ENCODE measurements at places on chromosomes 16 and 17.

DNA sequence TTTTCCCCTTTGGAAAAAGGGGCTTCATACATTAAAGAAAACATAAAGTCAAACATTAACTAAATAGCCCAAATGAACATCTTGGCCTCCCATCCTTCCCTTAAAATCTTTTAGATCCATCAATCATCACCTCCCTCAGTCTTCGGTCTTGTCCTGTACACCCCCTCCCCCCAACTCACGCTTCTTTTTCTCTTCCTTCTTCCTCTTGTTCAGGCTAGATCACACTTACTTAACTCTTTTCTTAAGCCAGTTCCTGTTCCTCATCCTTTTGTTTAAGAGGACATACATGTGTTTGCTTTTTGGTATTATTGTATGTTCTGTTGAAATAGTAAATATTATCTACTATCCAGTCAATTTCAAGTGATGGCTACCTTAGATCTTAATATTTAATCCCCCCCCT lies 5.5 kb downstream of the MFSD6L start:
- DNase-seq: no peak

- DNase-seq: no peak
Measured at GRCh38 chr16:57406881-57407280, 2.3 kb downstream of the CCL17 start.

- no peak for DNase-seq
Measured at GRCh38 chr17:16477255-16477654, 14.7 kb downstream of the LRRC75A start.

DNA sequence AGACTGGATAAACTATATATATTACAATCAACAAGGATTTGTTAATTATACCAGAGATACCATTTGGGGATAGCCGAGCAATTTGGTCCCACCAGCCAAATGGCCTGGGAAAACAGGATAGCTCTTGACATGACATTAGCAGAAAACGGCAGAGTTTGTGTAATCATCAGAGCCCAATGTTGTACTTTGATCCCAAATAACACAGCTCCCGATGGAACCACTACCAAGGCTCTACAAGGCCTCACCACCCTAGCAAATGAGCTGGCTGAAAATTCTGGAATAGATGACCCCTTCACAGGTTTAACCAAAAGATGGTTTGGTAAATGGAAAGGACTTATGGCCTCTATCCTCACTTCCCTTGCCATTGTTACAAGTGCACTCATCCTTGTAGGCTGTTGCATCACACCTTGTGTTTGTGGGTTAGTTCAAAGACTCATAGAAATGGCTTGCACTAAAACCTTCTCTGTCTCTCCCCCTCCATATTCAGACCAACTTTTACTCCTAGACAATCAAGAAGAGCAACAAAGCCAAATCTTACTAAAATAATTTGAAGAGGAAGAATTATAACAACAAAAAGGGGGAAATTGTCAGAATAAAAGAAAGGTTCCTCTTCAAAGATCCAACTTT lies 9.5 kb downstream of the TXNL4B start:
- DNase-seq: no peak

- DNase-seq: no peak
Measured at GRCh38 chr16:55773859-55774549, 58.9 kb downstream of the CES1 start.

DNA sequence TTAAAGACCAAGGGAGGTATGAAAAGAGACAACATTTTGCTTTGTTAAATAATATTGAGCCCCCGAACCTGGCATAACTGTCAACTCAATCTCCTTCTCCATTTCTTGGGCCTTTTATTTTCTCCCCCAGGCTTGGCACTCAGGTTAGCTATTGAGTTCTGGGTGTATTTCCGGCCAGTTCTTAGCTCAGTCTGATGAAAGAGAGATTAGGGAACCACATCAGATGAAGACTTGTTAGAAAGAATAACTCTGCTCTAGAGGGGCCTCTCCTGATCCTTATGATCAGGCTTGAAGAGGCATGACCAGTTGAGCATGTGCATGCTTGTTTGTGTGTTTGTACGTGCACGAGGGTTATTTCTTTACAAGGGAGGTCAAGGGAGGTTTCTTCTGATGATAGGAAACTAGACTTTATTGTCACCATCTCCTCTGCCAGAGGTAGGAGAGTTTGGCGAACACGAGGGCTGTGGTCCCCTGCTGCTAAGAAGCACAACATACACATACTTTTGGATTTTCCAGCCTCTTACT lies 29.2 kb upstream of the HS3ST2 start:
- DNase-seq: no peak

- no peak for DNase-seq
Measured at GRCh38 chr16:79537584-79537983, 63.0 kb downstream of the MAF start.

GRCh38 chr16:8183176-8184099 lies 406.9 kb downstream of the TMEM114 start:
- no peak for DNase-seq

DNA sequence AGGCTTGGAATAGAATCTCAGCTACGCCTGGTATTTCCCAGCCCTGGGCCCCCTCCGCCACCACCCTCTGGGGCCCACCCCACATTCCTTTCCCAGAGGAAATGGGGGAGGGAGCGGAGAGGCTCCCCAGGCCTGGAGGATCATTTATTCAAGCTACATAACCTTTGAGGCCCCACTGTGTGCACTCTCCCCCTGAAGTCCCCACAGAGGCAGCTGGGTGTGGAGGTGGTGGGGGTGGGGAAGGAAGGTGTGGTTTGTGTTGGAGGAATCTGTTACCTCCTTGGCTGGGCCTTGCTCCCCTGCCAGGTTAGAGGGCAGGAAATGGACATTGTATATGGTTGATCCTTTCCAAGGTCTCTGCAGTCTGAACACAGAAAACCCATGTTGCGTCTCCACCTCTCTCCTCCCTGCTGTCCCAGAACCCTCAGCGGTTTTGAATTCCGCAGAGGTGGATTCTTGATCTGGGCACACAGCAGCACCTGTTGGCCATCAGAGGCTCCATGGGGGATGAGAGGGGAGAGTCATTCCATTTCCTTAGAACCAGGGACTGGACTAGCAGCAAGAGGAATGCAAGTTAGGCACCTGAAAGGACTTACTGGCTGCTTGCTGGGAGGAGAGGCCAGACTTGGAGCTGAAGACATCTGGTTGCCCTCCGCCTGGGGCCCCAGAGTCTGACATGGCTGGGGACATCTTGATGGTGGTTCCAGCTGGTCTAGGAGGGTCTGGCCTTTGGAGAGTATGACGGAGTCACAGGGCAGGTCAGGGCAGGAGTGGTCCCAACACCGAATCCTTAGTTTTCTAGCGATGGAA lies 23.0 kb downstream of the ARHGAP23 start:
- no peak for DNase-seq

GRCh38 chr17:45073414-45074070 lies 12.4 kb downstream of the NMT1 start:
- no peak for DNase-seq

- DNase-seq: no peak
Measured at GRCh38 chr17:4566785-4567184, 6.4 kb upstream of the GGT6 start.

DNA sequence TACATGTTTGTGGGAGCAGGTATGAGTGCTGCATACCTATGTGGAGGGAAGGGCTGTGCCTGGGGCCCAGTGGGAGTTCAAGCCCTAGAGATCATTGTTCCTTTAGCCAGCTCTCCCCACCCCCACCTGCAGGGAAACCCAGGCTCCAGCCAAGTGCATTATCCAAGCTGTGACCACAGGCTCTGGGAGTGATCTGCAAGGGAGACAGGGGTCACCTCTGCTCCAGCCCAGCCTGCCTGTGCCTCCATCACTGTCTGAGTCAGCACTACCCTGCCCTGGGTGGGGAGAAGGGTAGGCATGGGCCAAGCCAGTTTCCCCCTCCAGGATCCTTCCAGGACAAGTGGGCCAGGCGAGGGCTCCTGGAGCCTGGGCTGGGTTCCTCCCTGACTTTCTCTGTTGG lies 32.1 kb upstream of the SBK1 start:
- DNase-seq: no peak

GRCh38 chr17:55289106-55289446 lies 24.3 kb downstream of the HLF start:
- DNase-seq: no peak

GRCh38 chr17:75159196-75160031 lies 5.1 kb upstream of the JPT1 start:
- DNase-seq: no peak

- DNase-seq: no peak
Measured at GRCh38 chr16:87848676-87849345, 20.5 kb downstream of the SLC7A5 start.

DNA sequence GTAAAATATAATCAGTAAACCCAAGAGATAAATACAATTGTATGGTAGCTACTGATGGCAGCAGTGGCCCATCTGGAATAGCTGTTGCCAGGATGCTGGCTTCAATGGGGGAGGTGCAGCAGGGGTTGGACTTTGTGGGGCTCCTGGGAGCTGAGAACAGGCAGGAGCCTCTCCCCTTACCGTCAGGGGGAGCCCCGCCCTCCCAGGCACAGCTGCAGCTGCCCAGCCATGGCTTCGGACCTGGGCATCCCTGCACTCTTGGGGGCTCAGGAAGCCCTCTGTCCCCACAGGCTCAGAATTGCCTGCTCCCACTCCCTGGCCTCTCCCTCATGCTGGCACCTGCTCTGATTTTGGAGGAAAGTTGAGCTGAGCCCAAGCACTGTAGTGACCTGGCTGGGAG lies 741.1 kb downstream of the CDH11 start:
- no peak for DNase-seq

GRCh38 chr17:80859002-80859941 lies 132.4 kb upstream of the CHMP6 start:
- no peak for DNase-seq

DNA sequence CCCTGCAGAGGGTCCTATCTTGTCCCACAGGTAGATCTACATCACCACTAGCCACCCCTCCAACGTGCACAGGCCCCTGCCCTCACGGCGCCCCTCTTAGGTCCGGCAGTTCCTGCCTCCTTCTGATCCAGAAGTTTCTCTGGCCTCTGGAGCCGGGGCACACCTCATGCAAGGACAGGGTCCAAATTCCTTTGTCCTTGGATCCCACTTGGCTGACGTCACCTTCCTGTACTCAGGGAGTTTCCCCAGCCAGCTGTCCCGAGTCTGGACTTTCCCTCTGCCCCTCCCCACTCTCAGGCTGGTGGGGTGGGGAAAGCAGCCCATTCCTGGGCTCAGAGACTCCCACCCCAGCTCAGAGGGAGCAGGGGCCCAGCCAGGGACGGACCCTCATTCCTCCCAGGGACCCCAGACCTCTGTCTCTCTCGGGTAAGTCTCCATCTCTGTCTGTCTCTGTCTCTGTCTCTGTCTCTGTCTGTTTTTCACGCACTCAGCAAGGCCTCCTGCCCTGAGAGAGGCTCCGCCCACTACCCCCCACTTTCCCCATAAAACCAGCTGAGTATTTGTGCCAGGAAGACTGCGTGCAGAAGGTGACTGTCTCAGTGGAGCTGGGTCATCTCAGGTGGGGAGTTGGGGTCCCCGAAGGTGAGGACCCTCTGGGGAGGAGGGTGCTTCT lies at the start of gene IL32:
TSS of gene IL32 (plus strand) at position 572 of the 673 bp plus-strand sequence. CDS start 172 bp downstream, outside the sequence.
- DNase-seq: peak; percentile 85

DNA sequence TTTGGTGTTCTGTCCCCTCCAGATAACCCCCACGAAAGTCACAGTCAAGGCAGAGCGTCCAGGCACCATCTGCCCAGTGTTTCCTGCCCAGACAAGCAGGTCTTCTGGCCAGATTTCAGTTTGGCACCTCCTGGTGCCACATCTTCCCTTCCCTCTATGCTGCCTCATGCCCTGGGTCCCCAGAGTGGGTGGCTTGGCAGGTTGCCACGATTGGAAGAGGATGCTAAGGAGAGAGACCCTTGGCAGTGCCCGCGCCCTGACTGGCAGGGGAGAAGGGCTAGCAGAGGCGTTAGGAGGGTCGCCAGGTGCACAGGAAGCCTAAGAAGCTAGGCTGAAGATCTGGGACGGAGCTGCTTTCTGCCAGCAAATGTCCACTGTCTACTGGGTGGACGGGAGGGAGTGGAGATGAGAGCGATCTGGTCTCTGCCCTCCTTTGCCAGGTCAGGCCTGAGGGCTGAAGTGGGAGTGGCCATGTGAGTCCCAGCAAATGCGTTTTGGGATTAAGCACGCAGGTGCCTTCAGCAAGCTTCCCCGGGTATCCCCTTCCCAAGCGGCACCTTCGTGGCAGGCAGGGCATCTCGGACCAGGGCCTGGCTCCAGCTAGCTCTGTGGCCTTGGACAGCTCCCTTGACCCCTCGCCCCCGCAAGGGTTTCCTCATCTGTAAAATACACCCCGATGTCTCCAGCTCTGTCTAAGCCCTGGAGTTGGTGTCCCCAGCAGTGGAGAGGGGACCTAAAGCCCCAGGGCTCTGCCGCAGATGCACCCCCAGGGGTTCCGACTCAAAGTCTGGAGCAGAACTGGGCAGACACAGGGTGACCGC lies 13.4 kb upstream of the CD300A start:
- DNase-seq: no peak

DNA sequence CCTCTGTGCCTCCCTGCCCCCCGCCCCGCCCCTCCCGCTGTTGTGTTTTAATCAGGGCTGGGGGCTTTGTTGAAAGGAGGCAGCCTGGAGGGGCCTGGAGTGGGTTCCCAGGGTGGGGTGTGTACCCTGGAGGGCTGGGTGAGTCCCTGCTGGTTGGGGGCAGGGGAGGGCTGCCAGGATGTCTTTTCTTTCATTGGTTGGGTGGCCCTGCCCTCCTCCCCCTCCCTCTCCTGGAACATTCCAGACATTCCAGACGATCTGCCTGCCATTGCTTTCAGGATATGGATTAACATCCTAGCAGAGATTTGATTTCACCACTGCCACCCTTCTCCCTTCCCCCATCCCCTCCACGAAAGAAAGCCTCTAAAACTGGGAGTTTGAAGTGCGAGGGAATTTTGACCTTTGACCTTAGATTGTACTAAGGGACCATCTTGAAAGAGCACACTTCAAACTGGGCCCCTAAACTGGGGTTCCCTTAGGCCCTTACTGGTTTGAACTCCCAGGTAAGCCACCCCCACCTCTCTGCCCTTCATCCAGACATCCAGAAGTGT lies 25.3 kb downstream of the IGF2BP1 start:
- no peak for DNase-seq
